ENCODE measurements at places on chromosomes 16 and 17.

DNA sequence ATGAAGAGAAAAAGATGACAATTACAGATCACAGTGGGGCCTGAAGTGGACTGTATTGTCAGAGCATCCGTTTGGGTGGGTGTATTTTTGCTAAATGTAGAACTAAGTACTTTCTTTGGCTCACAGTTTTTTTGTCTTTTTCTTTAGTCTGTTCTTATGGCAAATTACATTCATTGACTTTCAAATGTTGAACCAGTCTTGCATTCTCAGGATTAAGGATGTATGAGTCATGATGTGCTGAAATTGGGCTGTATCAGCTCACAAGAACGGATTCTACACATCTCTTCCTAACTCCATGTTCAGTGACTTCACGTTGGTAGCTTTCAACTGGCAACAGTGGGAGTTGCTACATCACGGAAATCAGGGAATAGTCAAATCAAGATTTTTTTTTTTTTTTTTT, 66.5 kb downstream of the TEX2 start:
- no peak for DNase-seq

DNA sequence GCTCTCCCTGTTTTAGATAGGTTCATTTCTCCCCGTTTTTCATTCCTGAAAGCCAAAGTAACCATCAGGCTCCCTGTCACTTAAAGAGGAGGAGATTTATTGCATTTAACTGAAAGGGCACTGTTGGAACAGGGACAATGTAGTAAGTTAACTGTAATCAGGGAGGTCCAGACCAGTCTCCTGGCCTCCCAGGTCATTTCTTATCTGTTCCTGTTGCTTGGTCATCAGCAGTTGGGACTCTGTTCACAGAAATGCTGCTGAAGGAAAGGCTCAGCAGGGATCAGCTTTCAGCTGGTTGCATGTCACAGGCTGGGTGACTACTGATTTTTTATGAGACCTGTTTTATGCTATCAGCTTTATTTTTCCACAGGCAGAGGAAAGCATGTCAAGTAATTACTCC, 622.6 kb upstream of the GOT2 start:
- DNase-seq, result no peak

GRCh38 chr17:37789771-37790541, 45.1 kb upstream of the HNF1B start:
- DNase-seq, result no peak

DNA sequence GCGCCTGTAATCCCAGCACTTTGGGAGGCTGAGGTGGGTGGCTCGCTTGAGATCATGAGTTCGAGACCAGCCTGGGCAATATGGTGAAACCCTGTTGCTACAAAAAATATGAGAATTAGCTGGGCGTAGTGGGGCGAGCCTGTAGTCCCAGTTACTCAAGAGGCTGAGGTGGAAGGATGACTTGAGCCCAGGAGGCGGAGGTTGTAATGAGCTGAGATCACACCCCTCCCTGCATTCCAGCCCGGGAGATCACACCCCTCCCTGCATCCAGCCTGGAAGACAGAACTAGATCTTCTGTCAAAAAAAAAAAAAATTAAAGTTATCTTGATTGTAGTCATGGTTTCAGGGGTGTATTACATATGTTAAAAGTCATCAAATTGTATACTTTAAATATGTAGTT, 26.8 kb upstream of the GLG1 start:
- no peak for DNase-seq

- DNase-seq, result no peak
Measured at GRCh38 chr17:41733348-41734138, 900 bp downstream of the HAP1 start.
